ENCODE measurements at places on chromosomes 2 and 18. TPM values are rescaled to one million over a fixed set of nuclear protein-coding genes. Genes with fewer than 3 reads are reported as not detected.

DNA sequence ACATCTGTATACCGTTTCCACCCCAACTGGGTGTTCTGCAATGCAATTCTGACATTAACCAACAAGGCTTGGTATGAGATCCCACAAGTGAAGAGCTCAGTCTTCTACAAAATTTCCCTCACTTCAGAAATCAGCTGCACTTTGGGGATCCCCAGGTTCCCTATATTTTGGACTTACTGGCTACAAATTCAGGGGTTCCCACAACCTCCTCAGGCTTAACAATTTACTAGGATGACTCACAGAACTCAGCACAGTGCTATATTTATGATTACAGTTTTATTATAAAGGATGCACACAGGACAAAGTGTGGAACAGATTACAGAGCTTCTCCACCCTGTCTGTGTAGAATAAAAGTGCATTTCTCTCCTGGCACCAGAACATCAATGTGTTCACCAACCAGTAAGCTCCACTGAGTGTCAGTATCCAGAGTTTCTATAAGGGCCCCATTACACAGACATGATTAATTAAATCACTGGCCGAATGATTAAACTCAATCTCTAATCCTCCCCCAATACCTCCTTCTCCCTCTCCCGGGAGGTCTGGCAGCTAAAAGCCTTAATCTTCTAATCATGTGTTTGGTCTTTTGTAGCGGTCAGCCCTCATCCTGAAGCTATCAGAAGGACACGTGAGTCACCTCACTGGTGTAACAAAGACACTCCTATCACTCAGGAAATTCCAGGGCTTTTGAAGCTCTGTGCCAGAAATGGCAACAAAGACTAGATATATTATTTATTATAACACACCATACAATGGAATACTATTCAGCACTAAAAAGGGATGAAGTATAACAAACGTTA is 84.6 kb downstream of the SLC66A3 start:
- DNase-seq, result no peak
- H3K27me3 ChIP-seq, result no peaks in the 10 kb centered on the region
- H3K36me3 ChIP-seq, result peaks cover 15% of the 10 kb centered on the region
- H3K27ac ChIP-seq, result no peak overlapping the region

ZNF521 gene
- 86.1 TPM for total RNA-seq

SERPINB10 gene
- not detected for total RNA-seq

GAREM2 gene
- 21.8 TPM for total RNA-seq

GRCh38 chr2:109242654-109243331 is 113.8 kb downstream of the SH3RF3 start:
- no peak for DNase-seq
- no peaks in the 10 kb centered on the region for H3K36me3 ChIP-seq
- H3K4me3 ChIP-seq, result no peak overlapping the region
- H3K27me3 ChIP-seq, result no peaks in the 10 kb centered on the region

DNA sequence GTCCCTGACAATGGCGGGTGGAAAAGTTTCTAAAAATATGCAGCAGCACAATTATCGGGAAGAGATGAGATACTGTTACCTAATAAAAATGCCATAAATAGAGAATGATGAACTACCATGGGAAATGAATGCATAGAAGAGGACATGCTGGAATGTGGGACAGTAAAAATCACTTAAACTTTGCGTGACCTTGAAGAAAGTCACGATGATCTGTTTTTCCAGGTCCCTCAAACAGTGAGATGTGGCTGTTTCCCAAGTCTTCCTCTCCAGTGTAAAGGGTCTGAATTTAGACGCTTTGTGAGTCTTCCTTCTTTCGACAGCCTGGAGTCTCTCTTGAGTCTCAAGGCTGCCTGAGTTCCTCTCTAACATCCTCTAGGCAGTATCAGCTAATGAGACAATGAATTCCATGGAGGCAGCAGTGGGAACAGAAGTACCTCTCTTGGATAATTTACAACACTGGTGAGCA is 1.4 kb downstream of the CLUL1 start:
- peak overlapping the region; percentile 18 for H3K4me3 ChIP-seq
- H3K27me3 ChIP-seq, result peaks cover 58% of the 10 kb centered on the region

DNA sequence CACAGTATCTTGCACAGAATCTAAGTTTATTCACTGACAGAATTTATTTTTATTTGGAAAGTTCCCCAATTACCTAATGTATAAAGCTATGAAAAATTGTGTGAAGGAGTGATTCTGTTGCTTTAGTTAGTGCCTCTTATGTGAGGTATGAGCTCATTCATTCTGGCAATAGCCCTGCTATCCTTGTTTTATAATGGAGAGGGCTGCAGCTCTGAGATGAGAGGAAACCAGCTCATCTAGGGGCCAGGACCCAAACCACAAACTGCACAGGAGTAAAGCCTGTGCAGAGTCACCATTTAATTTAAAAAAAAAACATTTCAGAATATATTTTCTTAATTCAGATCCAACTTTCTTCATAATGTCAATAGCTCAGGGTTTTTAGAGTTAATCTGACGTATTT is 383.0 kb downstream of the TMEM182 start:
- H3K4me1 ChIP-seq, result no peaks in the 10 kb centered on the region
- H3K27ac ChIP-seq, result no peak overlapping the region
- H3K27me3 ChIP-seq, result peaks cover 3% of the 10 kb centered on the region
- H3K36me3 ChIP-seq, result no peaks in the 10 kb centered on the region

DNA sequence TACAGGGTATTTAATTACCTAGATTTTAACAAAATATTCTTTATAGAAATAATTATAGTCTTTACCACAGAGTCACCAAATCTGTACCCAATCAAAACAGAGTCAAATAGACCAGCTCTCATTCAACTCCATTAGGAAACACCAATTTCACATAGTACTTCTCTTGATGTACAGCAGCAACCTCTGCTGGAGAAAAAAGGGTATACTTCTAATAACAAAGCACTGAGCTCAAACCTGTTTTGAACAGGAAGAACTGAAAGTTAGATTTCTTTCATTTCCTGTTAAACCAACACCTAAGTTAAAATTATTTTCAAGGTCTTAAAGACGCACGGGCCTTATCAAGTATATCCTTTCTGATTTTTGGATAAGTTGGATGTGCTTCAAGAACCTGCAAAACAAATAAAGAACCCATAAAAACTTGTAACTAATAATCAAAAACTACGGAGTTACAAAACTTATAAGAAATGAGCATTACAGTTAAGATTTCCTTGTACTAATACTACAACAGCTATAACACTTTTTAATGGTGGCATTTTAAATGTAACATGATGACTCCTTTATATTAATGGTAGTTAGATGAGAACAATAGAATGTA is 79.0 kb downstream of the TTC21B start:
- H3K27me3 ChIP-seq, result no peaks in the 10 kb centered on the region
- H3K4me3 ChIP-seq, result peak overlapping the region; percentile 2

DNA sequence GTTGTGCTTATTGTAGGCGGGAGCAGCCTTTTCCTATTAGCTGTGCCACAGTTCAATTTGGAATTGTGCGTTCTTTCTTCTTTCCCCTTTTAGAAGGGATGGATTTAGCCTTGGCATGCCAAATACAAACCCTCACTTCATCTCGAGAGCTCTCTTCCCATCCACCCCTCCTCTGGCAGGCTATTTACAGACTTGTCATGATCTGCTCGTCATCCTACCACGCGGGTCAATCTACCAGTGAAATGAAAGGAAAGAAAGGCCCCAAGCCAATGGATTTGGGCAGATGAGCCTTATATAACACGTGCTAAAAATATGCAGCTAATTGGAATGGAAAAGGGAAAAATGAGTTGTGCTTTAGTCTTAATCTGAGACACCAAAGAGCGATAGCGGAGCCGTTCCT is 277.5 kb downstream of the PRKCE start:
- no peaks in the 10 kb centered on the region for H3K27me3 ChIP-seq
- H3K4me3 ChIP-seq, result no peak overlapping the region
- H3K27ac ChIP-seq, result no peak overlapping the region

- peaks cover 35% of the 10 kb centered on the region for H3K4me1 ChIP-seq
- DNase-seq, result no peak
- H3K4me3 ChIP-seq, result no peak overlapping the region
- H3K36me3 ChIP-seq, result peaks cover 4% of the 10 kb centered on the region
These were observed 78.5 kb upstream of the MYCN start for GRCh38 chr2:15861898-15862297.
